ENCODE measurements at places on chromosomes 1 and 21. TPM values are rescaled to one million over a fixed set of nuclear protein-coding genes. Genes with fewer than 3 reads are reported as not detected.

CFHR1 gene
- 0.63 TPM for polyA plus RNA-seq

SLC44A5 gene
- polyA plus RNA-seq: 0.10 TPM

GRCh38 chr1:24191860-24192259 is 4.8 kb upstream of the IFNLR1 start:
- DNase-seq: peak; percentile 87

DNA sequence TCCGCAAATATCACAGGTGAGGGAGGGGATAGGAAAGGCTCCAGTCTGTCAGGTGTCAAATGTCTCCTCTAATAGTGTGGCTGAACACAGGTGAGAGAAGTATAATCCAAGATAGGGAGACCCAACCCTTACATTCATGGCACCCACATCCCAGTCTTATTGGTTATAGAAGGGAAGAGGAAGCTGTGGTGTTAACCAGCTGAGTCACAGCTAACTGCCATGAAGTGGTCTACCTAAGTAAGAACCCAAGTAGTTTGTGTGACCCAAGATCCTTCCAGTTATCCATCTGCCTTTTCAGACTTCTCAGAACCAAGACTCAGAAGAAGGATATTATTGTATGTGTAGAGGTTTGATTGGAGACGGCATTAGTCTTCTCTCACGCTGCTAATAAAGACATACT is 37.1 kb downstream of the DDAH1 start:
- DNase-seq: no peak

Data from A549 (cell line).